ENCODE measurements at places on chromosomes 1 and 21.

DNA sequence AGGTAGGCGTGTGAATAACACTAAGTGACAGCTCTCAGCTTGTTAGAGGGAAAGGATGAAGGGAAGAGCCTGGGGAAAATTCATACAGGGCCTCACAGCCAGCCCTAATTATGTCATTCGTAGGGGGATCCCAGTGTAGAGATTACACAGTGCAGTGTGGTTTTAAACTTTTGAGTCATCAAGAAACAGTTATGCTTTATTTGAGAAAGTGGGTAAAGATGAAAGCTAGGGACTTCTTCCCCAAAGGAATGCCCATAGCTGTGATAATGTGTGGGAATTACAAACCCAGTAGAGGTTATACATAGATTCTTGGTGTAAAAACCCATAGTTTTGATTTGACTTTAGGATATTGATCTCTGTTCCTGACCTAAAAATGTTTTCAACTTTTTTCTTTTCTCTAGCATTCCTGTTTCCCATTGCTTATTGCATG is 1.9 kb downstream of the TTF2 start:
- no peak for DNase-seq

- no peak for DNase-seq
These were observed 13.4 kb downstream of the TMEM9 start for GRCh38 chr1:201140941-201141260.

GRCh38 chr1:17676387-17677060 is 78.6 kb upstream of the ACTL8 start:
- no peak for DNase-seq

GRCh38 chr1:14300991-14301703 is 297.3 kb upstream of the KAZN start:
- DNase-seq: no peak

GRCh38 chr1:197140121-197140520 is 6.3 kb downstream of the ASPM start:
- no peak for DNase-seq

- DNase-seq: no peak
These were observed 136.0 kb downstream of the LTN1 start for GRCh38 chr21:28856588-28857250.

- no peak for DNase-seq
These were observed 1.4 kb upstream of the SSBP3 start for GRCh38 chr1:54407404-54408146.

- no peak for DNase-seq
These were observed 76.8 kb downstream of the MAP3K7CL start for GRCh38 chr21:29207201-29207600.

- no peak for DNase-seq
These were observed 371.7 kb upstream of the LRRC7 start for GRCh38 chr1:69196071-69196470.
